Dermis microvascular lymphatic vessel endothelial cell (primary cell): ENCODE measurements at places on chromosomes 4 and X.

GRCh38 chrX:136457303-136457917 is 30.3 kb upstream of the BRS3 start:
- DNase-seq: no peak

GRCh38 chr4:175376287-175376977 is 435.6 kb downstream of the GPM6A start:
- DNase-seq: no peak

GRCh38 chr4:157961229-157961990 is 211.4 kb downstream of the GASK1B start:
- DNase-seq: no peak

DNA sequence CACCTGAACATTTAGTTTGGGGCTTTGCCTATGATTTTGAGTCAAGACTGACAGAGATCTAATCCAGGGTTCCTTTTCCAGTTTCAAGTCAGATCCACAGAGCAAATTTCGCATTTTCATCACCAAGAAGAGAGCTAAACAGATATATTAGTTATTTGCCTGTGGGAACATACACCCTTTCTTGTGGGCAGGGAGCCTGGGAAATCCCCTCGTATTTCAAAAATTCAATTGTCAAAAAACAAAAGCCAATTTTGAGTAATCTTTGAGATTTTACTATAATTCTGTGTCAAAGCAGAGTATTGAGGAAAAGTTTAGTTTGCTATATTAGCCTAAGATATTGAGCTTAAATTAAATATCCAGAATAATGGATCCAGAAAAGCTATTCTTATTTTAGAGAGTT is 56.6 kb downstream of the AFM start:
- DNase-seq: no peak

- DNase-seq: no peak
These were observed 78.4 kb downstream of the FAM9B start for GRCh38 chrX:8955511-8955910.

DNA sequence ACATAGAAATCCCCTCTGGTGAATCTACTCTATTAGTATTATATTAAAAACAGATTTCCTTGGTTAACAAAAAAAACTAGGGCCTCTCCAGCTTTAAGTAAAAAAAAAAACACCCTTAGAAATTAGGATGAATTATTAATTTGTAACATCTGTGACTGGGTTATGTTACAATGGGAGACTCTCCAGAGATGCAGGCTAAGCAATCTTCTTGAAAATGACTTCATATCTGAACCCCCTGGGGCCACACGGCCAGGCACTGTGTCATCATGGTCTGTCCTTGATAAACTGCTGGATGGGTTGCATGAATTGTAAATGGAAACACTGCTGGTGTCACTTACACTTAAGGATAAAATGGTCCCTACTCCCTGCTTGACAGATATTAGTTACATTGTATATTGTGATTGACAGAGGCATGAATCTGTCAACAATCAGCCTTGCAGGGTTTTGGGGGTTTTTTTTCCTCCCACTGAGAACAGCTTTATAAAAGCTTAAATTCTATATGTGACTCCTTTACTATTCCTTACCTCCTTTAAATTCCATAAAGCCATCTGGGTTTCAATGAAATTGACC is 49.1 kb downstream of the PRKG2 start:
- no peak for DNase-seq

GRCh38 chr4:37160653-37161052 is 83.9 kb upstream of the NWD2 start:
- DNase-seq: no peak

DNA sequence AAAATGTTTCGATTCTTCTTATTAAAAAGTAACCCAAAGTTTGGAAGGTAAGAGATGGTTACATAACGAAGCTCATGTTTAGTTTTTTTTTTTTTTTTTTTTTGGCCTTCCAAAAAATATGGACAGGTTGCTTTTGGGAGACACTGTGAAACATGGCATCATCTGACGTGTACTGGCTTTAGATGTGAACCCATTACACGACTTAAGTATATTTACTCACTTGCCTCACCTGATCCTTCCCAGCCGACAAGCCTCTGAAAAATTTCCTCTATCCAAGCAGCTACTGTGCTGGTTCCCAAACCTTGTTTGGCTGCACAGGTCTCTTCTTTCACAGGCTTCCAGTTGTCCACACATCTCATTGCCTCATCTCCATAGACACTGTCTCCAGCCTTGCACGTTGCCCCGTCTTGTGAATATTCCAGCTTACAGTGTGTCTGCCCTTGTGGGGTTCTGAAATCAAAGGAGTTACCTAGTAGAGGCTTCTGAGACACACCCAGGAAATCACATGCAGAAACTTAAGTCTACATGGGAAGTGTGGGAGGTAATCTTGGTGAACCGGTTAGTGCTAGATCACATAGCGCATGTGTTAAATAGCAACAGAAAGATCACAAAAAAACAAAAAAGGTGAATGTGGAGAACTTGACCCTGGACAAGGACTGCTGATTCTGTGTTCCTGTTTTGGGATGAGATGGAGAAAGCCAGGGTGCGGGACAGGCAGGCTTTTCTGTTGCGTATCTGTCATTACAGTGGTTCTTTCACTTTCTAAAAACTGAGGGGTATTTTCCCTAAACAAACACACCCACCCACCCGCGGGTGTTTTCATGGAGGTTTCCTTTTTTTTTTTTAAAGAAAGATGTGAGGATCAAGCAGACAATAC is 328.6 kb downstream of the ARHGAP10 start:
- no peak for DNase-seq

DNA sequence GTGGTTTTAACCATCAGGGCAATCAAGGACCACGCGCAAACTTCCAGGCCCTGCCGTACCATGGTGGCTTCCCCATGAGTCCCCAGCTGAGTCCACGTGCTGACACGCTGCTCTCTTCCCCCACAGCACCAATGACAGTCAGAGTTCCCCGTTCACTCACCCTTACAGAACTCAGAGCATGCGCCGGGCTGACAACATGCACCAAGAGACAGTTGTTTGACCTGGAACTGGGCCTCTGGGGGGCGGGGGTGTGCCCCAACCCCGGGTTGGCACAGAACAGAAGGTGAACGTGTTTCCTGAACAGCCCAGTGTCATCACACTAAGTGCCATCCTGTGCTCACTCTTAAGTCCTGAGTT is 29.4 kb downstream of the IRF2 start:
- no peak for DNase-seq

DNA sequence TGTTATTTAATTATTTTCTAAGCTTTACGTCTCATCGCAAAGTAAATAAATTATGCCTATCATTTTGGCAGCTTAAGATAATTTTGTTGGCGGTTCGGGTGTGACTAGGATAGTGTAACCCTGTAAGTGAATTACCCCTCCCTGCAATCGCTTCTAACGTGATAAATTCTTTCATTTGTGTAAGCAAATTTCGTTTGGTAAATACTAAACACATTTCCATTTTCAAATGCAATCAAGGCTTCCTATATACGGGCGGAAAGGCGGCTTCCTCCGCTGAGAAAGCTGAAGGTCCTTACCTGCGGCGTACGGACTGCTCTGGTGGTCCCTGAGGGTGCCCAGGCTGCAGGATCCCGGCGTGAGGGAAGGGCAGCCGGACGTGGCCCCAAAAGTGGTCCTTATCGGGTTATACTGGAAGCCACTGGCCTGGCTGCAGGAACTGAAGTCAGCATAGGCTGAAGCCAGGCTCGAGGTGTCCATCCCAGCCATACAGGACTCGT is 403 bp downstream of the PHOX2B start:
- DNase-seq: no peak

GRCh38 chr4:23945451-23946017 is 55.7 kb upstream of the PPARGC1A start:
- DNase-seq: no peak

GRCh38 chr4:73945674-73946449 is 36.0 kb downstream of the PF4 start:
- no peak for DNase-seq

DNA sequence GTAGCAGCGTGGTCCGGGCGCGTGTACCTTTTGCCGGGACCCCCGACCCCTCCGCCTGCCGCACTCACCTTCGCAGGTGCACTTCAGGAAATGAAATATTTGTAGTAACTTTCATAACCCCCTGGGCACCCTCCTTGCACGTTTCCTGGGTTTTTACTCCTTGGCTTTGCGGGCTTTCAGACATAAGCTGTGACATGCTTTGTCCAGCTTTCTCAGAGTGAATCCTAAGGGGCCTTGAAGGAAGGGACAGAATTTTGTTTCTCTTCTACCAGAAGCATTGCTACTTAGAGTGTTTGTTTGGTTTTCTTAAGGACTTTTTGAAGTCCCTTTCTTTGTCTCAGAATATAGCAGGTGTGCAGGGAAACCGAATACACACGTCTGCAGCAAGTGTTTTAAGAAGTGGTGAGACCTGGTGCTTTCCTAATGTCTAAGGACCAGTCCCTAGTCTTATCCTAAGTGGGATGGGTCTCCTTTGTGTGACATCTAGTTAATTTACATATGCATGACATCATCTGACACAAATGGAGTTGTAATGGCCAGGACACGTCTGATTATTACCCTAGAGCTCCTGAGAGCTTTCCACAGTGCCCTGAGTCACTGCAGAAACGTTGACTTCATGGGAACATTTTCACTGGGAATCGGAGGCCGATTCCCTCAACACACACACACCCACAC is 1.3 kb downstream of the FAM149A start:
- DNase-seq: no peak

GRCh38 chr4:167688660-167689142 is 403.6 kb upstream of the ANXA10 start:
- DNase-seq: no peak

DNA sequence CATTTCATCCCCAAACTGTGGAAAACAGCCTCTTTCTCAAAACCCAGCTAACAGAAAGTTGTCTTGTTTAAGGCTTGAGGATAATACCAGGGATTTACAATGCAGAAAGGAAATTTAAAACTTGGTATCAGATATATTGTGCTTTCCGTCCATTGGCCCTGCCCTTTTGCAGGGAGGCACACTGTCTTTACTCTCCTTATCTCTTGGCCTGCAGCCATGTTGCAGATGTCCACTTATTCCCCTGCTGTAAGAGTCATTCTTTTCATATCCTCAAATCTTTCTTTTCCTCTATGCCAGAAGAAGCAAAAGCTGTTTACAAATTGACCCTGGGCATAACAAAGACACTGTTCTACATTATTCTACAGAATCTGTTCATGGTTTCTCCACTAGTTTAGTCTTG is 75.6 kb upstream of the DYNLT3 start:
- DNase-seq: no peak

DNA sequence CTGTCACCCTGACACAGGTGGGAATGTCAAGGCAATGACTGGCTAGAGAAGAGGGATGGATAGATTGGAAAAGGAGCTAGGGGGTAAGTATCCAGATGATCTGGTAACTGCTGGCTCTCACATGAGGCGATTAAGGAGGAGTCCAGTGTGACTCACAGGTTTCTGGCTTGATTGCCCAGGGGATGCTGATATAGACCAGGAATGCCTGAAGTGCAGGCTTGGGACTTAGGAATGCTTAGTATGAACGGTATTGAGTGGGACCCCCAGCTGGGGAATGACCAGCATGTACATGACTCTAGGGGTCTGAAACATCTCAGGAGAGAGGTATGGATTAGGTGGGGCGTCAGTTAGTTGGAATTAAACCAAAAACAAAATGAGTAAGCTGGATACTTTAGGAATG is 65.8 kb upstream of the PRPS1 start:
- DNase-seq: no peak

DNA sequence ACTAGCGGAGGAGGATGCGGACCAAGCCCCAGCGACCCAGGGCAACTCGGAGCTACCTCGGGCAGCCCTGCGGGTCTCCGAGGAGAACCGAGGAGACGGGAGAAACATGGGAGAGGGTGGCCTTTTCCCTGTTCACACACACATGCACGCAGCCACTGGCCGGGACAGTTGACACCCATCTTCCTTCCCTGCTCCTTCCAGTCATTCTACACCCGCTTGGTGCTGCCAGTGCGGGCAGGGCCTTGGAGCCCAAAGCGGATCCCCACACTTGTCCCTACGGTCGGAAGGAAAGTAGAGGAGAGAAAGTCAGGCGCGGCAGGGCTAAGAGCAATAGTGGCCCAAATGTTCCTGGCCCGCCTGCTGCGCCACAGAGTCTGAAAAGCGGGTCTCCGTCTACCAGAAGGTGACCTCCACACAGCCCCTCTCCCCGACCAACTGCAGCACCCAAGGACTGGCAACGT is 1.1 kb upstream of the PPP3CA start:
- peak; percentile 32 for DNase-seq

DNA sequence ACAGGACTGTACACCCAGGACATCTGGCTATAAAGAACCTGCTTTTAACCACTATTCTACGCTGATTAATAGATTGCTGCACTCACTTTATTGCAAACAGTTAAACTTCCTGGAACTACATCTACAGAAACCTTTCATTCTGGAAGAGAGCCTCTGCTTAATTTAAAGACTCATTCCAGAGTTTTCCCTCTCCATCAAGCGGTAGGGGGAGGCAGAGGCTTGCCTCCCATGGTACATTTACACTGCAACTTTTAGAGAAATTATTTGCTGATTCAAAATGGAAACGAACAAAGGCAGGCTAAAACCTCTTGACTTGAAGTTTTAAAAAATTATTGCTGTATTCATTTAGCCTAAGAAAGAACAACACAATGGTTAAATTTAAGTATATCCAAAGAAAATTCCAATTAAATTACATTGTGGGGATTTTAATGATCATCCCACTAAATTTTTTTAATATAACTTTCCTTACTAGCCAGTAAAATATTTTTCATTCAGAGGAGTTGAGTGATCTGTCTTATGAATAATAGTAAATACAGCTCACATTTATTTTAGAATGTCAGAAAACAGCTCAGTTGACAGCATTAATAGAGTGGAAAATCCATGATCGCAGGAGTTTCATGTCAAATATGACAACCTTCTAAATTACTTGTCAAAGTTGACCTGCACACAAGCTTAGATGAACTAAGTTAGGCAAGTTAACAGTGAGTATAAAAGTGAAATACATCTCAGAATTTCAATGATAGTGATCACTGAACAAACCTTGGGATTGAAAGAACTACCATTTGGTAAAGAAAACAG is 46.3 kb upstream of the PCDH10 start:
- no peak for DNase-seq

DNA sequence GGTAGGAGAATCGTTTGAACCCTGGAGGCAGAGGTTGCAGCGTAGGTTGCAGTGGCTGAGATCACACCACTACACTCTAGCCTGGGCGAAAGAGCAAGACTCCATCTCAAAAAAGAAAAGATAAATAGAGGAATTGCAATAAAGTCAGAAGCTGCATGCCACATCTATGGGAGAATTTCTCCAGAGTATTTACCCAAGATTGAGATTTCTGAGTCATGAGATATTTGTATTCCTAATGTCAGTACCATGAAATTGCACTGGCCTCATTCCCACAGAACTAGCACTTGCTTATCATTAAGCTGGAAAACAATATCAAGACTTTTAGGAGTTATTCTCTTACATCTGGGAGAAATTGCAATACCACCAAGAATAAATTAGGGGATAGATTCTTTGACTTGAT is 37.4 kb downstream of the ASIC5 start:
- DNase-seq: no peak

DNA sequence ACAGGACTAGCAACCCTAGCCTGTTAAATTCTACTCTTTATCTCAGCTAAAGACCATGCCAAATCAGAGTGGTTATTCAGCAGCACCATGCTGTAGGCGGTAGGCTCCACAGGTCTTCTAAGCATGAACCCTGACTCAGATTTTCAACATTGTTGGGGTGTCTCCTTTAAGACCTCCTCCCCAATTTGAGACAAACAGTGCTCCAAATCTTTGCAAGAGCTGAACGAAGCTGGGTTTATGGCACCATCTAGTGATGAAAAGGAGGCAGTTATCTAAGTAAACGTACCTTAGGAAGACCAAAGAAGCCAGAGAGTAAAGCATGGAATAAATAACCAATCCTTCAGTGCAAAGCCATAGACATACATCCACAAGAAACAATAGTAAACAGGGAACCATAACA is 334.5 kb upstream of the SLC7A11 start:
- DNase-seq: peak; percentile 44
